SW 1271 (cell line): ENCODE measurements at places on chromosomes 12 and 14.

DNA sequence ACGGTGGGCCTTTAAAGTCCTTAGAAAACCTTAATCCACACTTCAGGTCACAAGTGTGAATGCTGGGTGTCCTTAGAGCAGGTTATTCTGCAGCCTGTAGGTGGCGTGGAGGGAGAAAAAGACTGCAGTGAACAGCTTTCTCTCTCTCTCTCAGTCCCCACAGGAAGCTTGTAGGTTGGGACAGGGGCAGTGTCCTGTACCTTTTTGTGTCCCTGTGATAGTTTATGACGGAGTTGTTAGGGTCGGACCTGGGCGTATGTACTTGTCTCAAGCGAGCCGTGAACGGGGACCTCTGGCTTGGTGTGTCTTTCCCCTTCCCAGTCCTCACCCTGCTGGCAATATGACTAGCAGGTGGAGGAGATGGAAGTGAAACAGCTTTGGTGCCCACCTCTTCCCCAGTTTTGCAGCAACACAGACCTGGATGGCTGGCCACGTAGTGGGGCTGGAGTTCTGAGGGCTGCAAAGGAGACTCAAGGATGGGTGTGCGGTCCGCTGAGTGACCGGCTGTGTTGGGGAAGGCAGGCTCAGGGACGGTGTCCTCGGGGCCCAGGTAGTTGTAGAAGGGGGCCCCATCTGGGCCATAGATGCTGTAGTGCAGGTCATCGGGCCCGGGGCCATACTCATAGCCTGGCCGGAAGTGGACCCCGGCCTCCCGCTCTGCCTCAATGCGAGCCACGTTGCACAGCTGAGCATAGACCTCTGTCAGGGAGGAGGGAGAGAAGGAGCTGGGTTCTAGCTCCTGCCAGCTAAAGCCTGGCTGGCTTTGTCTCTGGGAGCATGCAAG lies 8.9 kb downstream of the ISCA2 start:
- DNase-seq: peak; percentile 17

GRCh38 chr12:80846952-80847351 lies 90.8 kb downstream of the LIN7A start:
- no peak for DNase-seq

DNA sequence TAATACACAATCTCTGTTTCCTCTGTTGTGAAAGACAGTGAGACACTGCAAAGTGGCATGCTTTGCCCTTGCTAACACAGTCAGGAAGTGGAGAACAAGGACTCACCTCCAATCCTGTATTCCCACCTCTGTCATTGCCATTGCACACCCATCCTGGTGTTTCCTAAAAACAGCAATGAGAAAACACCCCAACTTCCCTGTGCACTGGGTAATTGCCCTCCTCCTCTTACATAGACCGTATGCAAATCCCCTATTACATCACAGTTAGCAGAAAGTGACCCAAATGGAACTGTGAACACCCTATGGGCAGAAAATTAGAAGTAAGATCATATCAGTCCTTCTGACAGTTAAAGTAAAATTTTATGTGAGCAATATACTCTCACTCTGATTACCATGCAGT lies 355.5 kb downstream of the BCL11B start:
- DNase-seq: no peak

GRCh38 chr12:51755251-51755650 lies 93.3 kb downstream of the FIGNL2 start:
- DNase-seq: no peak

DNA sequence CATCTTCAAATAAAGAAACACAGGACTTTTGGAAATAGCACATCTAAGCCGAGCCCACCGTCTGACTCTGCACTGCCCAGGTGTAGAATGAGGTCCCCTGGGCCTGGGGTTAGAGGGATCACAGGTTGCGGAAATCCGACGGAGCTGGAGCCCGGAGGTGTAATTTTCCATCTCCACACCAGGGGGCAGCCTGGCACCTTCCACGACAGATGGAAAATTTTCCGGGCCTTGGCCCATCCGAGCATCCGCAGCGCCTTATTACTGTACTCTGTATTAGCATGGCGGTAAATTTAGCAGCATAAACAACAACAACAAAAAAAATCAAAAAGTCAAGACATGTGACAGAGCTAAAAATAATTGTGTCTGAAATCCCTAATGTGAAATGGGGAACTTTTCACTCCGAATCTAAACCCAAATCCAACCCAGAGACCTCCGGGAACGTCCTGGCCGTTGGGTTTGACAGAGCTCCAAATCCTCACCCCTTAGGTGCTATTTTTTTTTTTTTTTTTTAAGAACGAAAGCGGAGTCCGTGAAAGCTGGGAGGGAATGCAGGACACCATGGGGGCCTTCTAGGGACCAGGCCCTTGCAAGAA lies 93.9 kb downstream of the KSR2 start:
- peak; percentile 27 for DNase-seq

DNA sequence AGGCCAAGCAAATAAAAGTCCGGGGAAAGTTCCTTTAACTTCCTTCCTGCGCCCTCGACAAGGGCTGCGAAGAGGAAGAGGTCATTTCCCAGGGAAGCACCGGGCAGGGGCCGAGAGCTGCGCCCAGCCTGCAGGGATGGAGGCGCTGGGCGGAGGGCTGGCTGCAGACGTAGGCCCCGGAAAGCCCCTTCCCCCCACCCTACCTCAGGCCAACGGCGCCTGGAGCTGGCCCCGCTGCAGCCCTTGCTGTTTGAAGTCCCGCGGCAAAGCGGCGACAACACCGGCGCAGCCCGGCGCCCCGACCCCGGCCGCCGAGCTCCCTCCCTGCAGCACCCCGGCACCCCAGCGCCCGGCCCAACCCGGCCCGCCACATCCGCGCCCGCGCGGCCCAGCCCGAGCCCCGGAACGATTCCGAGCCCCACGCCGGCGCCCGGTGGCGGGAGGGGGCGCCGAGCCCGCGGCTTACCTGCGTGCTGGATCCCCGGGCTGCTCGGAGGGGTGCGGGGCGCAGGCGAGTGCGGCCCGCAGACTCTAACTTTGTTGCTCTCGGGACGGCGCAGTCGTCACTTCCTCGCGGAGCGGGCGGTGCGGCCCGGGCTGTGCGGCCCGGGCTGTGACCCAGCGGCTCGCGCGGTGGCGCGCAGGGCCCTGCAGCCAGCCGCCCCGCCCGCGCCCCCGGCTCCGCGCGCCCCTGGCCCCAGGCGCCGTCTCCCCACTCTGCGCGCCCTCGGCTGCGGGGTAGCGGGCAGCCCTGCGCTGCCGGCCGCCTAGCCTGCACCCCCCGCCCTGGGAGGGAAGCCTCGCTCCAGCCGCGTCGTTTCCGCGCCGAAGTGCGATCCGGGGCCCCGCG lies 64.8 kb upstream of the PTGR2 start:
- DNase-seq: no peak

DNA sequence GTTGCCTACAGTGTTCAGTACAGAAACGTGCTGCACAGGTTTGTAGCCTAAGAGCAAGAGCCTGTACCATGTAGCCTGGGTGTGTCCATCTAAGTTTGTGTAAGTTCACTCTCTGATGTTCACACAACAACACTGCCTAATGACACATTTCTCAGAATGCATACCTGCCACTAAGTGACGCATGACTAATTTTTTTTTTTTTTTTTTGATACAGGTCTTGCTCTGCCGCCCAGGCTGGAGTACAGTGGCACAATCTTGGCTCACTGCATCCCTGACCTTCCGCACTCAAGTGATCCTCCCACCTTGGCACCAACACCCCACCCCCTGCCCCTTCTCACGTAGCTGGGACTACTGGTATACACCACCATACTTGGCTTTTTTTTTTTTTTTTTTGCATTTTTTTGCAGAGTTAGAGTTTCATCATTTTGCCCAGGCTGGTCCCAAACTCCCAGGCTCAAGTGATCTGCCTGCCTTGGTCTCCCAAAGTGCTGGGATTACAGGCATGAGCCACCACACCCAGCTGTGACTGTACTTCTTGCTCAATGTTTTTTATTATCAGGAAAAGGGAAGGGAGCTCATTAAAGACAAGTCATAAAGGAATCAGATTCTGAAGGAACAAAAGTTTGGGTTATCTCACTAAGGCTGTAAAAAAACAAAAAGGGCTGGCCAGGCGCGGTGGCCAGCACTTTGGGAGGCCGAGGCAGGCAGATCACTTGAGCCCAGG lies 10.0 kb upstream of the CDC42BPB start:
- DNase-seq: peak; percentile 17

DNA sequence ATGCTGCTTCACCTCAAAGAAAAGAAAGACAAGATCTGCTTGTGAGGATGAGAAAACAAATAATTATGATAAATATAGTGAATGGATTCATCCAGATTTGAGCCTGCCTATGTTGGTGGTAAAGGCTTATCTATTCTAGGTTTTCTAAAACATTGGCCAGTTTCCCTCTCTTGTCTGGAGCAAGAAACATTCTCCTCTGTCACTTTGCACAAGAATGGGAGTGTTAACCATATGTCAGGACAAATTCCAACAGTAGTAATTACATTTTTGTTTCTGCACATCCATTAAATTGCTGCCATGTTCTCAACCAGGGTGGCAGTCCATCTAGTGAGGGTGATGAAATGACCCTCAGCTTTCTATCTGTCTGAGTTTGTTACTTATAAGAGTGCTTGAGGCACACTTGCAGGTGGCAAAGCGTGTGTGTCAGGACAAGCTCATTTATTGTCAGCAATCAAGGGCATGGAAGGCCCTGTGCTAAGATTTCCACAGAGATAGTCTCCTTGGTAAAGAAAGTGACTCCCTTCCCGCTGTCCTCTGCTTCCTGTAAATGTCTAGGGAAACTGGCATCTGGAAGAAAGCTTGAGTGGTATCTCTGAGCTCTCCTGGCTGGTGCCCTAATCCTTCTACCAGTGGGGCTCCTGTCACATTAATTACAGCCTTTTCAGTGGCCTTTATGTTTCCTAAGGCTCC lies 502.1 kb upstream of the FLRT2 start:
- DNase-seq: no peak

- no peak for DNase-seq
Measured at GRCh38 chr14:77084985-77085384, 13.1 kb upstream of the CIPC start.

- no peak for DNase-seq
Measured at GRCh38 chr12:68587448-68587873, 23.2 kb upstream of the RAP1B start.

GRCh38 chr14:51533872-51534553 lies 117.7 kb upstream of the FRMD6 start:
- no peak for DNase-seq

GRCh38 chr12:6914947-6915788 lies 788 bp downstream of the ENO2 start:
- no peak for DNase-seq

GRCh38 chr12:115569345-115570068 lies 708.0 kb downstream of the MED13L start:
- no peak for DNase-seq

GRCh38 chr14:99800781-99801180 lies 7.6 kb downstream of the EML1 start:
- DNase-seq: no peak

DNA sequence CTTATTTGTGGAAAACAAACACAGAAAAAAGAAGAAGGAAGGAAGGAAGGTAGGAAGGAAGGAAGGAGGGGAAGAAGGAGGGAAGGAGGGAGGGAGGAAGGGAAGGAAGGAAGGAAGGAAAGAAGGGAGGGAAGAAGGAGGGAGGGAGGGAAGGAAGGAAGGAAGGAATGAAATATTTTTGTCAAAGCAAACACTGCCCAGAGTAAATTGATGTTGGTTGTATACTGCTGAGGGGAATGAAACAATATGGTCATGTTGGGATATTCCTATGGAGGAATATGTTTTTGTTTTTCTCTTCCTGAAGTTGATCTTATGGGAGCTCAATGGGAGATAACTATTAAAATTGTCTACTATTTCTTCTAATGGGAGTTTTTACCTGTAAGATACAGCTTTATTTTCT lies 717.5 kb upstream of the LRFN5 start:
- no peak for DNase-seq

GRCh38 chr12:105968025-105968424 lies 170.7 kb downstream of the NUAK1 start:
- no peak for DNase-seq

- DNase-seq: no peak
Measured at GRCh38 chr14:38124506-38124905, 83.2 kb upstream of the SSTR1 start.

GRCh38 chr12:108630481-108631207 lies 3.0 kb downstream of the SELPLG start:
- DNase-seq: no peak

- no peak for DNase-seq
Measured at GRCh38 chr12:114975640-114976310, 291.8 kb upstream of the TBX3 start.

DNA sequence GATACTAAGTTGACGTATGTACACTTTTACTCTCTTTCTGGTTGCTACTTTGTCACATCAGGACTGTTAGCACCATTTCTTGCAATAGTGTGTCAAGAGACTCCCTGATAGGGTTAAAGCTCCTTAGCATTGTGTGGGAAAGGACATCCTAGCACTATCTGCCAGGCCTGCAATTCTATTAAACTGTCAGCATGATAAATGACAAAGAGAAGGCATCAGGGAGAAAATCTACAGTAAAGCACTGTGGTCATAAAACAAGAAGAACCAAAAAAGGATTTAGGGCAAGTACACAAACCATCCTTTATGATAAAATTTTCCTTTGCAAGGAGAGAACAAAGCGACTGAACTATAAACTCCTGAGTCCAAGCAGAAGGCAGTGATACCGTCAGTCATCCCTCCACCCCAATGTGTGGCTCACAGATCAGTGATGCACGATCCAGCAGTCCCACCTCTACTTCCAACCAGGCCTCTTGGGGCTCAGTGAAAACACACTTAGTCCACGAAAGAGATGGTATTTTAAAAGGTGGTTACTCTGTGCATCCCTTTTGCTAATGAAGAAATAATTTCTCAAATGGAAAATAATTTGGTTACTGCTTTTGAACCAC lies 31.4 kb upstream of the SLC35F4 start:
- DNase-seq: no peak

- no peak for DNase-seq
Measured at GRCh38 chr14:91283666-91284065, 39.2 kb upstream of the GPR68 start.

DNA sequence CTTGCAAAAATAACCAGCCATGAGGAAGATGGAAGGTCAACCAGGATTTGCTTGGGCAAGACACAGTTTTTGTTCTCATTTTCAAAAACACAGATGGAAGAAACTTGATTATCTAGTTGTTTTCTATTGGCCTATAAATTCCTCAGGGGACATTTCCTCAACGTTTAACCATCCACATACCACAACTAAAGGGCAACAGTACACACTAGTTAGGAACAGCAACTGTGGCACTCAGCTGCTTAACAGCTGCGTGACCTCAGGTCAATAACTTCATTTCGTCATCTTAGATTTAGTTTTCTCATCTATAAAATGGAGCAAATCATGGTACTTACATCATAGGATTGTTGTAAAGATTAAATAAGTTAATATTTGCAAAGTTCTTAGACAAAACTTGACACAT lies 18.7 kb downstream of the SSTR1 start:
- DNase-seq: no peak

GRCh38 chr12:99450036-99450630 lies 197.4 kb upstream of the GARIN6 start:
- no peak for DNase-seq
